ENCODE measurements at places on chromosomes 7 and 10.

DNA sequence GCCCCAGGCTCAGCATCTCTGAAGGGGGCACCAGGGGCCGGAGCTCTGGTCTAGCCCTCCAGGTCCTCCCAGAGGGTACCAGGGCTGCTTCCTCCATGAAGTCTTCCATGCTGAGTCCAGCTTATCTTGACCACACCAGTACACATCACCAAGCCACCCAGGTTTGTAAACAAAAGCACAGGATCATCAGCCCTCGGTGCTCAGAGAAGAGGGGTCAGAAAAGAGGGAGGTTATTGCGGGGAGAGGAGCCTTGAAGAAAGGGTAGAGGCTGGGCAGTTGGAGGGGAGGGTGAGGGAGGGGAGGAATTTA, 23.9 kb downstream of the AQP1 start:
- DNase-seq = no peak

GRCh38 chr7:131139462-131139861, 188.2 kb upstream of the MKLN1 start:
- DNase-seq = no peak

DNA sequence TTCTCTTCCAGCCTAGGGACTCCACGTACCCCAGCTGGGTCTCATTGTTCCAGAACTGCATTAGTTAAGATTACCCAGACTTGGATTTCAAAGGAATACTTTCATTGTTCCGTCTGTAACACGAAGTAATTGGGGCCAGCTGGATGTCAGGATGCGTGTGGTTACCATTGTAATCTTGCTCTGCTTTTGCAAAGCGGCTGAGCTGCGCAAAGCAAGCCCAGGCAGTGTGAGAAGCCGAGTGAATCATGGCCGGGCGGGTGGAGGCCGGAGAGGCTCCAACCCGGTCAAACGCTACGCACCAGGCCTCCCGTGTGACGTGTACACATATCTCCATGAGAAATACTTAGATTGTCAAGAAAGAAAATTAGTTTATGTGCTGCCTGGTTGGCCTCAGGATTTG, 21.0 kb downstream of the LRRC17 start:
- DNase-seq = no peak

DNA sequence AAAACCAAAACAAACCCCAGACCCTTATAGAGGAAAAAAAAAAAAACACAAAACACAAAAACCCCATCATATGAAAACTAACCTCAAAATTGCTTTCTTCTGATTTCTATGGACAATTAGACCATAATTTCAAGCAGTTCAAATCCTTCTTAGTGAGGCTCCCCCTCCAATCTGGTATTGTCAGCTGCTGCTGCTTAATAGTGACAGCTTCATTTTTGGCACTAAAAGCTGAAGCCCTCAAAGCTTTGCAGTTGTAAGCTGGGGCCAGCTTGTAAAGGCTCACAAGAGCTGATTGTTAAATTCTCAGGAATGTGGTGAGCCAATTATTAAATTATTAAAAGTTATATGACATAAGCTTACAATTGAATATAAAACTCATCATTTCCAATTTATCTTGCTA, 21.9 kb downstream of the ATXN7L1 start:
- DNase-seq = no peak

- no peak for DNase-seq
Measured at GRCh38 chr7:137933270-137934017, 68.4 kb downstream of the CREB3L2 start.

- no peak for DNase-seq
Measured at GRCh38 chr10:78415111-78415510, 381.4 kb downstream of the RPS24 start.

DNA sequence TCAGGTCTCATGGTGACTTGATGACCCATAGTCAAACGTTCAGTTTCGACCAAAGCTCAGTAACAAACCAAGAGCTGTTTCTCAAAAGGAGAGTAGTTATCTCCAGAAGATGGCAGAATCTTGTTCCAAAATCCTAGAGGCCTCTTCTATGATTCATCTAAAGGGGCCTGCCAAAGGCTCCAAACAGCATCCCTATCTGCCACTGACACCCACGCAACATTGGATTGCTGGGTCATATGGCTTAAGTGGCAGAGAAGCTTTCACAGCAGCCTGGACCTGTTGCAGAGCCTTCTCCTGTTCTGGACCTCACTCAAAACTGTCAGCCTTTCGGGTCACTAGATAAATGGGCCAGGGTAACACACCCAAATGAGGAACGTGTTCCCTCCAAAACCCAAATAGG, 54.0 kb upstream of the LRRC18 start:
- no peak for DNase-seq

DNA sequence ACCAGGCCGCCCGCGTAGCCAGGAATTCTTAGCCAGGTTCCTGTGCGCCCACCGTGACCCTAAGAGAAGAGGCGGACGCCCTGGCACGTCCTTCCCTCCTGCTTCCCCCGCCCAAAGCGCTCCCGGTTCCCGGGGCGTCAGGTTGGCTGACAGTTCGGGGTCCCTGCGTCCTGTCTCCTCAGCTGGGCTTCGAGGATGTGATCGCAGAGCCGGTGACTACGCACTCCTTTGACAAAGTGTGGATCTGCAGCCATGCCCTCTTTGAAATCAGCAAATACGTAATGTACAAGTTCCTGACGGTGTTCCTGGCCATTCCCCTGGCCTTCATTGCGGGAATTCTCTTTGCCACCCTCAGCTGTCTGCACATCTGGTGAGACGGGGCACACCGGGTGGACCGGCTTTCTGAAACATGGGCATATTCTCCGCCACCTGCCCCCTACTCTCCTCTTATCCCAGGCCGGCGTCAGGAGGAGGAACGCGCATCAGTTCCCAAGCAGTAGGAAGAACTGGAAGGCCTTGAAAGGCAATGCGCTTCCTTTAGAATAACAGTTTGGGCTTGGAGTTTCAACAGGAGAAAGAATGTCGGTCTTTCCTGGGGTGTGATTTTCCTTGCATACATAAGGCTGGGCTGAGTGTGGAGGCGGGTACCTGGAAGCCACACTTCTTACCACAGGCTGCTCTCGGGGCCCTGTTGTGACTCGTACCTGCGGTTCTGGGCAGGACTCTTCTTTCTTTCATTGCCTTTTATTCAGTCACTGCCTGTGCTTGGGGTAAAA, 728 bp downstream of the CAV2 start:
- DNase-seq = no peak

DNA sequence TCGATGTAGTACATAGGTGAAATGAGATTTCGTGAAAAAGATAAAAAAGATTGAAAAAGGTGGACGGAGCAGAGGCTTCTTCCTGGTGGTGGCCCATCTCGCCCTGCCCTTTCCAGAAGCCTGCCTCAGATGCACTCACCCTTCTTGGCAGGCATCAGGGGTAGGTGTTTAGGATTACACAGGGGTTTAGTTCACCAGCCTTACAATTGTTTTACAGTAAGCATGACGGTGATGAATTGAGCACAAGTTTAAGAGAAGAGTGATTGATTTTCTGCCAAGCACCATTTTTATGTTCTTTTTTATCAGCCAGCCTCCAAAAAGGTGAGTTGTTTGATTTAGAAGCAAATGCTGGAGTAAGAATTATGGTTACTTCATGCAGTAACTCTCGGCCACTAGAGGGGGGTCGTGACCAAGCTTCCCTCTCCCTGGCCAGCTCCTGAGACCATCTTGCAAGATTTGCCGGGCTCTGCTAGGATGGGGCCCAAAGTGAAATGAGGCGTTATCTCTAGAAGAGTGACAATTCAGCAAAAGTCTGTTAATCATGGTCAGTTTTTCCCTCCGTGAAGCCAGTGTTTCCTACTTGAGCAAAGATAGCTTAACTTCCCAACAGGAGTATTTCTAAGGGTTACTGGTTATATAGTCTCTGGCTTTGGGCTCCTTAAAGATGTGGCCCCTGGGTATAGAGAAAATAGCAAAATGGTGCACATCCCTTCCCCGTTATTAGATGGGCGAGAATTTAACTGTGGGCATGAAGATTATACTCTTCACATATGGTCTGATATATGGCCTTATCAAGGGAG, 228.8 kb downstream of the BMPER start:
- DNase-seq = no peak

DNA sequence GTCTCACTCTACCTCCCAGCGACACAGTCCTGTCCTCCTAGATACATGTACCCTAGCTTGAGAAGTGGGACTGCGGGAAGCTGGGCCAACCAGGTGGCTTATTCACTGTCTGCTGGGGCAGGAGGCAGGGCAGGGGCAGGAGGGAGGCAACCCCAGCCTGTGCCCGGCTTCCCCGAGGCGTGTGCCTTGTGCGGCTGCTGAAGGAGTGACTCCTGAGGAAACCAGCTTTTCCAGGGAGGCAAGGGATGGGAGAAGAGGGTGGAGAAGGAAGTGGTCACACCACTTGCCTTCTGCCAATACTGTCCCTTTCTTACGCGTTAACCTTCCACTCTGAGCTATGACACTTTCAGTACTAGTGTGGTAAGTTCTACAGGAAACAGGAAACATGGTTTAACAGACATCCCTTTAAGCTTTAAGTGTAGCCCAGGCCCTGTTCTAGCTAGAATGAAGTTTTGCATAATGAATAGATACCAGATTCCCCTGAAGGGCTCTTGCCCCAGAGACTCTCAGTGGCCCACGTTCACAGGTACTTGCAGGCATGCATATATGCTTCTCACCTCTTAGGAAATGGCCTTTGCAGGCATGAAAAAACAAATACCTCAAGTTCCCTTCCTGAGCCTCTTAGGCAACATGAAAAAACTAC, 40.6 kb downstream of the SYPL1 start:
- DNase-seq = no peak

GRCh38 chr7:144390481-144390880, 13.0 kb downstream of the NOBOX start:
- no peak for DNase-seq

DNA sequence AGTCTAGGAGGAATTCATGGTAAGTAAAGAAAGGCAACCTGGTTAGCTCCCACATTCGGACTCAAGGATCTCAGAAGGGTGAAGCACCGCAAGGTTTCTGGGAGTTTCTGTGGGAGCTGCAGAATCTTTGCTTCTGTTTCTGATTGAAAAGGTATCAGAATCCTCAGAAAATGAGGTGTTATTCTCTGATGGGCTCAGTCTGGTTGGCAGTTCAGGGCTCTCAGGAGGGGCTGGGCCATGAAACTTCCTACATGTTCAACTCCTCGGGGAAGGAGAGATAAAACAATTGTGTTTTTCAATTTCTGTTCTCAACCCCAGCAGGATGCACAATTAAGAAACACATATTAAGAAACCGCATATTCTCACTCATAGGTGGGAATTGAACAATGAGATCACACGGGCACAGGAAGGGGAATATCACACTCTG, 9.1 kb downstream of the OR2A7 start:
- DNase-seq = no peak

GRCh38 chr7:130907439-130907838, 173.4 kb upstream of the KLF14 start:
- no peak for DNase-seq

DNA sequence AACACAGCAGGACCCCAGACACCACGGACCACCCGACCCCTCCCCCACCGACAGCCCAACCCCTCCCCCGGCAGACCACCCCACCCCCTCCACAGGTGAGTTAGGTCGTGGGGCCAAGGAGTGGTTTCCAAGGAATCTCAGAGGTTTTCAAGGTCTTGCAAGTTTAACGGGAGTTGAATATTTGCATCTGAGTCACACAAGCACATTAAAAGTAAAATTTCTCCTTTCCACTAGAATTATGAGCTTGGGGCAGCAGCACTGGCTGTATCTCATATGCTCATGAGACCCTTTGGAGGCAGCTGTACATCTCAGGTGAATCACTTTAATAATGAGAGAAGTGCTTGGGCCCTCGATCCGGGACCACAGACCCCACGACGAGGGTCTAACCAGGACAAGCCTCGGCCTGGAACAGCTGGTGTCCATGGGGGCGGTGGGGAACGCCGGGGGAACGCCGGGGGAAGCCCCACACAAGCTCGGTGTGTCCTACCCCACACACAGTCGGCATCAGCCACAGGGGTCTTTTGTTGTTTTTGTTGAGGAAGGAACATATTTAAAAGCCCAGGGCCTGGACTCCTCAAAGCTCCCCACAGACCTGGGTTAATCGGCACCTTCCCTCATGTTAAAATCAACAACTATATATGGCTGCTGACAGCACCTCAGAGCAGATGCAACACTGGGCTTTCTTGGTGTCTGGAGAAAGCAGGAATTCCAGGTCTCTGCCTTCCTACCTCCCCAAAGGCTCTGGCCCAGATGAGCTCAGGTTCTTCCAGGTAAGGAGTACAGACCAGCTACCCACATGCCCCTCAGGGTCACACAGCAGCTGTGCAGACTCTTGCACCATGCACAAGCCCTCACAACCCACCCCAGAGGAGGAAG, 130.3 kb downstream of the DIP2C start:
- DNase-seq = no peak

DNA sequence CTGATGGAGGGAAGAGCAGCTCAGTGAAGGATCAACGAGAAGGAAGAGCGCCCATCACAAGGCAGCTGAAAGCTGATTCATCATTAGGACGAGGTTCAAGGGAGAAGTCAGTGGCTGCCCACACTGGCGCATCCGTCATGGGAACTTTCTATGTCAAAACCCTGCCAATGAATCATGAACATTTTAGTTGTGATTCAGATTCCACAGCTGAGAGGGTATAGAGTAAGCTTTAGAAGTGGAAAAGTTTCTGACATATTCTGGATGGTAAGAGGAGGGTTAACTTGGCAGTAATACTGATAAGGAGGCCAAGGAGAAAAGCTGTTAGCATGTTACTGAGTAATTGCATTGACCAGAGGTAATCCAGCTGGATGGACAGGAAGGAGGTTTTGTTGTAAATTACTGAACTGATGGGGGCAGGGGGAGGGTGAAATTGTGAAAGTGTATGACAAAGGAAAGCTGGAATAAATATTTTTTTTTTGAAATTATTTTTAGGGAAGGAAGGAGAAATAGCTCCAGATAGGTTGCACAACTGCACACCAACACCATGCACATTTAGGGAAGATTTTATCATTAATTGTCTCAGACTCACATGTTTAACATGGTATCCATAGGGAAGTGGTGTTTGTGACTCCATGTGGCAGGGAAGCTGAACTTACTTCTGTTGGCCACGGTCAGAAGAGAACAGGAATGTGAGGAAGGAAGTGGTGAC, 78.3 kb upstream of the NRP1 start:
- no peak for DNase-seq
